ENCODE measurements at places on chromosomes 11 and 22. TPM values are rescaled to one million over a fixed set of nuclear protein-coding genes. Genes with fewer than 3 reads are reported as not detected.

Gene NXPE1
- not detected for total RNA-seq

Gene PGR
- 1.9 TPM for total RNA-seq

Gene TMEM41B
- total RNA-seq = 58.1 TPM

Gene CEND1
- total RNA-seq = not detected

Gene TRIM48
- total RNA-seq = not detected

Gene GAL
- not detected for total RNA-seq

GRCh38 chr22:17086296-17086695 lies 1.5 kb downstream of the IL17RA start:
- no peak for DNase-seq

- no peak for DNase-seq
Observed at GRCh38 chr11:66232769-66233168, 35.7 kb upstream of the RAB1B start.

DNA sequence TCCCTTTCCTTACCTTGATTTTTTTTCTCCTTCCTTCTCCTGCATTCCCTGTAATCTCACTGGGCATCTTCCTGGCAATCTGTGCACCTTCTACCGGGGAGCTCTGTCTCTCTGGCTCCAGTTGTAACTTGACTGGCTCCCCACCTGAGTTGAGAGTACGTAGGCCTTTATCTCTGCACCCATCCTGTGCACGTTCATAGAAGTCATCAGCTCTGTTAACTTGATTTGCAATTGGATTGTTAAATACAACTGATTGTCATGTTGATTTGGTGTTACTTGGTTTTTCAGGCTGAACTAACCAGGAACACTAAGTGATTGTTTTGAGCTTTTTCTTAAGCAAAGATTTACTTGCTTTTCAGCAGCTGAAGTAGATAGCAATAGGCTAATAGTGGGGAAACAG lies 11.8 kb downstream of the SWAP70 start:
- DNase-seq = no peak

- no peak for DNase-seq
Observed at GRCh38 chr11:62627713-62628112, 5.9 kb upstream of the B3GAT3 start.

GRCh38 chr11:4191031-4191571 lies 96.5 kb downstream of the RRM1 start:
- no peak for DNase-seq

DNA sequence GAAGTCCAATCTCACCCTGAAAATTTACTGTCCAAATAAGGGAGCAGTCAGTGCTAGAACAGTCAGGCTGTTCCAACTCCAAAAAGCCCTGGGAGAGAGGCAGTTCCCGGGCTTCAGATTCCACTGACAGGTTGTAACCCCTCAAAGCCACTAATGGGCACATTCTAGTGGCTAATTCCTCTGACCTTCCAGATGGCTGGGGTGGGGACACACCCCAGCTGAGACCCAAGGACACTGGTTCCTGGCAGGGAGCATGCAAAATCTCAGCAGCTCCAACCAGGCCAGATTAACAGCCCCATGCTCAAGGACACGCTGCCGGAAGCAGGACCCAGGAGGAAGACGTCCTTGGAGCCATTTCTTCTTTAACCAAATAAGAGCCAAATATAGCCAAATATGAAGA lies 92.7 kb downstream of the RPL27A start:
- DNase-seq = no peak

GRCh38 chr22:23113847-23114720 lies 27.7 kb downstream of the RSPH14 start:
- no peak for DNase-seq

DNA sequence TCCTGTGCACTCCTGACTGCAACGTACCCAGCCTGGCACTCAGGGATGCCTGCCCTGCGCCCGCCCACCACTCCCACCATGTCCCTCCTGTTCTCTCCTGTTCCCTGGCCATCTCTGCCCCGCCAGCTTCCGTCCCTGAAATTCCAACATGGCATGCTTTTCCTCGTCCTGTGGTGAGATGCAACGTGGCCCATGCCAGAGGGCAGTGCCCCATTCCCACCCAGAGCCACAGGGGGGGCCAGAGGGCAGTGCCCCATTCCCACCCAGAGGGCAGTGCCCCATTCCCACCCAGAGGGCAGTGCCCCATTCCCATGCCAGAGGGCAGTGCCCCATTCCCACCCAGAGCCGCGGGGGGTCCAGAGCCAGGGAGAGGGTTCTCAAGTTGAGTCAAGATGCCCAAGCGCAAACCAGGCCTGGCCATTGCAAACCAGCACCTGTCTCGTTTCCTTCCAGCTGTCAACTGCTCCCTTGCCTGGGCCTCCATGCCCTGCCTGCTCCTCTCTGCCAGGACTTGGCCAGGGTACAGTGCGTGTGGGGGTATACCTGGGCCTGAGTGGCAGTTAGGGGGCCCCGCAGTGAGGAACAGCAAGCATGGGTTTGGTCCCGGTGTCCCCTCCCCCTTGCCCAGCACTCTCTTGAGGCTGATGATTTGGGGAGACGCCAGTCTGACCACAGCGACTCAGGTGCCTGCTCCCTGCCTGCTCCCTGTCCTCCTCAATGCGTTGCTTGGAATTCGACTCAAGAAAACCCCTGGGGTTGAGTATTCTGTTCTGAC lies 14.6 kb downstream of the B3GAT1 start:
- no peak for DNase-seq

DNA sequence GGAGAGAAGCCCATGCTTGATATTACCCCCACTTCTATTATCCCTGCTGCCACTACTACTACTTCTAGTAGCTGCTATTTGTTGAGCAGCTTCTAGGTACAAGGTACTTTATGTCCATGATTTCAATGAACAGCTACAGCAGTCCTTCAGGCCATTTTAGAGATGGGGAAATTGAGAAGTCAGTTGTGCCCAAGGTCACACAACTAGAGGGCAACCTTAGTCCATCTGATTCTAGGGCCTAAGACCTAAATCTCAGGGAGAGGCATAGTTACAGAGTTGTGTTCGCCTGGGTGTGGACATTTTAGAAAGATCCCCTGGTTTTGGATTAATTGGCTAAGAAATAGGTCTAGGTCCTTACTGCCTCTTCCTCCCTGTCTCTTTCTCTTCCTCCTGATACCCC lies 52.3 kb downstream of the MICAL2 start:
- no peak for DNase-seq

GRCh38 chr22:25644122-25644521 lies 79.6 kb downstream of the GRK3 start:
- no peak for DNase-seq

DNA sequence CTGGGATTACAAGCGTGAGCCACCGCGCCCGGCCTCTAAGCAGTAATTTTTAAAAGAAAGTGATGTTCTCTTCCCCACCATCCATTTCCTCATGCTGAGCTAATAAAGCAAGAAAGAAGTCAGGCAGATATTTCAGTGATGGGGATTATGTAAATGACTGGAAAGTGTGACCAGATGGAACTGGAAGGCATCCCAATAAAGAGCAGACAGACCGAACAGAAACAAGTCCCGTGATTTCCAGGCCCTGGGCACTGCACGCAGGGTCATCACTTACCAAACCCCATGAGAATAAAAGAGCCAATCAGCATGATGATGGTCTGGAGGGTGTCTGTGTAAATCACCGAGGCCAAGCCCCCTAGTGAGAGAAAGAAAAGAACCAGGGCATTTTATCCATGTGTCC lies 18.2 kb downstream of the SLC5A4 start:
- no peak for DNase-seq

GRCh38 chr11:41118521-41118920 lies 340.9 kb downstream of the LRRC4C start:
- DNase-seq = no peak

DNA sequence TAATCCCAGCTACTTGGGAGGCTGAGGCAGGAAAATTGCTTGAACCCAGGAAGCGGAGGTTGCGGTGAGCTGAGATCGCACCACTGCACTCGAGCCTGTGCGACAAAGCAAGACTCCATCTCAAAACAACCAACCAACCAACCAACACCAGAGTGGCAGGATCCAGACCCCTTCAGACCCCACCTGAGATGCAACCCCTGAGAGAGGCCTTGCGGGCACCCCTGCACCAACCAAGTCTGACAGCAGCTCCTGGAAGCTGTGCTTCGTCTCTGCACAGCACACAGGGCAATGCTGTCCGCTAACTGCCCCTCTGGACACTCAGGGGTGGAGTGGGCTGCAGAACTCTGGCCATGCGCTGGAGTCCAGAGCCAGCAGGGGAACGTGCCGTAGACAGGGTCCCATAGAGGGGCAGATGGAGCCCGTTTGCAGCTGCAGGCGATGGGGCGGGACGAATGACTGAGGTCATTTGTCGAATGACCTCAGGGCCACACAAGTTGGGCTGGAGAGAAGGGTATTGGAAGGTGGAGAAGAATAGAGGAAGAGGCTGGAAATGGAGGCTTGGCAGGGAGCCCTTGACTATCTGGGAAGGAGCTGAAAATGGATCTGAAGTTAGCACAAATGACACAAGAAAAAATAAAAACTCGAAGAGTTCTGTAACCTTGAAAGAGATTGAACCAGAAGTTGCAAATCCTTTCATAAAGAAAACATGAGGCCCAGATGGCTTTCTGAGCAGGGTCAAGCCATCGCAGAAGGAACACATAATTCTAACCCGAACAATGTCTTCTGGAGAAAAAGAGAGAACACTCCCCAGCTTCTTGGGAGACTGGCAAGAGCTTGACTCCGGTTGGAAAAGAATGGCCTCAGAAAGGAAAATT lies 199.7 kb downstream of the CTTN start:
- no peak for DNase-seq

DNA sequence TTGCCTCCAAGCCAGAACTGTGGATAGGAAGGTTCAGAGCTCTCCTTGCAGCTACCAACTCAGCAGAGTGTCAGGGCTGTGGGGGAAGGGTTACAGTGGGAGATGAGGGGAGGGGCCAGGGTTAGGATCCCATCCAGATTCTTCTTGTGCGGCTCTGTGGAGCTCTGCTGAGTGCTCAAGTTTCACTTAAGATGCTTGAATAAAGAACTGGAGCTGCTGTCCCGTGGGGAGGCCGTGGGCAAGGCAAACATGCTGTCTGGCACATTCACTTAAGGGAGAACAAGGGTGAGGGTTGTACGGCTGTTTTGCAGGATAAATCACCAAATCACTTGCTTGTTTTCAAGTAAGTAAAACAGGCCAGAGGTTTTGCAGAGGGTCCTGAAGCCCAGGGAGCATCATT lies 197.1 kb downstream of the FAM76B start:
- DNase-seq = no peak

All from lower lobe of right lung (tissue), 2 donors.